Activated CD8-positive, alpha-beta memory T cell treated with anti-CD3 and anti-CD28 coated beads, Interleukin-2, amount 50 U/mL, for 48 hours (primary cell): ENCODE measurements at places on chromosomes 6 and 20.

- no peak for DNase-seq
Observed at GRCh38 chr20:9119776-9120175, 50.9 kb downstream of the PLCB4 start.

DNA sequence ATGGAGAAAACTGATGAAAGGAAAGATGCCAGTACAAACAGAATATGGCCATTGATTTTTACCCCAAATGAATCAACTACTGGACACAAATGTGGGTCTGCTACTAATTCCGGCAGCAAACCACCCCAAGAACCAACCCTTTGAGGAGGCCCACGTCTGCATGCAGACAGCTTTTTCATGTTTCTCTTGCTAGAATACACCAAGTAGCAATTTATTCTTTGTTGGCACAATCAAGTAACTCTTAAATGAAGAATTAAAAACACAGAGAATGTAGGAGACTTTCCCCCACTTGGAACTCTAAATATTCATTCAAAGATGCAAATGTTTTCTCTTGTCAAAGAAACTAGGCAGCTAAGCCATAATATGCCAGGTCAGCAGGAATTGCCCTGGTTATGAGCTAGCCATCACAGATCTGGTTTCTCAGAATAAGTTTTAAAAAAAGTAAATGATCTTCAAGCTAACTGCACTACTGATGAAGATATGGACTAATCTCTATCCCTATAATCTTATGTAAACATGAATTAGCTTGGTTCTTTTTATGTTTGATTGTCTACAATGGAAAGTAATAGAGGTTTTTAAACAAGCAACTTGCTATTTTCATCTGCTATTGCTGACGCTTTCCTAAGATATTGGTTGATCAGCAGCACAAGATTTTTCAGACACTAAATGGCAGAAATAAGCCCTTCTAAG, 163.1 kb upstream of the THEMIS start:
- DNase-seq = no peak

GRCh38 chr6:44054721-44055559, 72.3 kb downstream of the MRPL14 start:
- DNase-seq = no peak

DNA sequence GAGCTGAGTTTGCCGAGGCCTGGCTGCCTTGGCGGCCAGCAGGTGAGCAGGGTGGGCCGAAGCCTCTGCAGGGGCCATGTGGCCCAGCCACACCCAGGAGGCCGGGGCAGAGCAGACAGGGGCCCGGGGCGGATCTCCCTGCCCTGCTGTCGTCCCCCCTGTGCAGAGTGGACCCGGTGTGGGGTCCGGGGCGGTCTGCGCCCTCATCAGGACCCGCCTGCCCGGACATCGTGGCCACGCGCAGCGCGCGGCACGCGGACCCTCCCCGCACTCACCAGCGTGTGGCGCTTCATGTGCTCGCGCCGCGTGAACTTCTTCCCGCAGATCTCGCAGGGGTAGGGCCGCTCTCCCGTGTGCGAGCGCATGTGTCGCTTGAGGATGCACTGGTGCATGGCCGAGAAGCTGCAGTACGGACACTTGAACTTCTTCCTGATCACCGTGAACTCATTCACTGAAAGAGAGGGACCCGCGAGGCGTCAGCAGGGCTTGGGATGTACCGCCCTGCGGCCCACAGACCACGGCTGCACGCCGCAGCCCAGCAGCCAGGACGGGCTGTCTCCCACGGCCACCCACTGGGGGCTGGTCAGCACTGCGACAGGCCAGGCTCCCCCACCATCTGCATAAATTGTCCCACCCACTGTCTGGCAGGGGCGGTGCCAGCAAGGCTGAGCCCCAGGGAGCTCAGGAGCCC, 13.0 kb downstream of the SLC2A4RG start:
- DNase-seq = no peak

DNA sequence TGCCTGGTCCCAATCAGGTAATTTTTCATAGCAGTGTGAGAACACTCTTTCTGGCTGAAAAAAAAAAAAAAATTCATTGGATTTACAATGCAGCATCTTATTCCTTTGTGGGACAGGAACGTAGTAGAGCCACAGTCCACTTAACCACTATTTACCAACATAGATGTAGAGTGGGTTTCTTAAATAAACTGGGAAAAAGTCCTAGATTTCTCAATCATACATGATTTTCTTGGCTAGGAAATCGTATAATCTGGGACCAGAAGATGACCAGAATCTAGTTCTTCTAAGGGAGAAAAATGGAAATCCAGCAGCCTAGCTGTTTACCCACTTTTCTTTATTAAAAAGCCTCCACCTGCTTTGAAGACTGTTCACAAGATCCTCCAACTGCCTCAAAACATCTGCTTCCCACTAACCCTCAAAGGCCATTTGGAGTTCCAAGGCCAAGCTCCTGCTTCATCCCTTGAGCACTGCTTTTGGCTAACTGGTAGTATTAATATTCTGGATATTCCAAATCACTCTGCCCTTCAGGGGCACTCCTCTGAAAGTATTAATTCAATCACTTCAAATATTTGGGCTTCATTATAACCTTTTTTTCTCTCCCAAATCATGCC, 70.4 kb downstream of the FYN start:
- no peak for DNase-seq

DNA sequence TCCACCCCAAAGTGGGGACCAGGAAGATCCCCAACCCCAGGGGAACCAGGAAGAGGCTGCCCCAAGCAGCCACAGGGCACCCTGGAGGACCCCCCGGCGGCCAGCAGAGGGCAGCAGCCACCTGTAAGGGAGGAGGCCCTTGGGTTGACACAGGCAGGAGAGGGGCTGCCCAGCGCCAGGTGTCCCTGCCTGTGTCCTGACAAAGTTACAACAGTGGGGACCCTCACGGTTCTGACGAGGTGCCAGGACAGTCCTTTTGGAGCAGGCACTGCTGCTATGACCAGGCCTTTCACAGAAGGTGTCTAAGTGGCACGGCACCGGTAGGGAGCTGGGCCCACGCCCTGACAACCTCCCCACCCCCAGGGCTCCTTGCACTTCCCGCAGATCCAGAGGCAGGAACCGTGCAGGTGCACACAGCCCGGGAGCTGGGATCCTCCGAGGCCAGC, 176.7 kb downstream of the BMP7 start:
- DNase-seq = peak; percentile 88

DNA sequence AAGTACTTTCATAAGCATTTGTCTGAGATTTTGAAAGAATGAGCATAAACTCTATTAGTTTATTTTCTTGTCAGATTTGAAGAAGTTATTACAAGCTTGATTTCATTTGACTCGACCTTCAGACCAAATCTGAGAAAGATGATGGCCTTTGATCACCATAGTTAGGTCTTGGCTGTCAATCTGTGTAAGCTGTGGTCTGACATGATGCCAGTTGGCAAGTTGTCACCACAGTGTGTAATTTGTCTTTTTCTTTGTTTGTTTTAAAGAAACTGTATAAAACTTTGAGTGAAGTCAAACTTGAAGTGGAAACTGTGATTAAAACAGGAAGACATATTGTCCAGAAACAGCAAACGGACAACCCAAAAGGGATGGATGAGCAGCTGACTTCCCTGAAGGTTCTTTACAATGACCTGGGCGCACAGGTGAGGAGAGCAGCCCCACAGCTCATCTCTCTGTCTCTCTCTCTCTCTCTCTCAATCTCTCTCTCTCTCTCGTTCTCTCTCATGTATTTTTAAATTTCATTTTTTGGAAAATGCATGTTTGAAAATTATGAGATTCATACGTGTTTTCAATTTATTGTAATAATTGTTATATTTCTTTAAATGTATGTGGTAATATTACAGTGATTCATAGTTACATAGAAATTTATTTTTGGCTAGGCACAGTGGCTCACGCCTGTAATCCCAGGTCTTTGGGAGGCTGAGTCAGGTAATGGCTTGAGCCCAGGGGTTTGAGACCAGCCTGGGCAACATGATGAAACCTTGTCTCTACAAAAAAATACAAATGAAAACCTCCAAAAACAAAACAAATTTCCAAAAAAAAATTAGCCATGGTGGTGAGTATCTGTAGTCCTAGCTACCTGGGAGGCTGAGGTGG, 208.1 kb downstream of the UTRN start:
- DNase-seq = no peak

GRCh38 chr6:1820165-1820564, 210.4 kb downstream of the FOXC1 start:
- DNase-seq = no peak

DNA sequence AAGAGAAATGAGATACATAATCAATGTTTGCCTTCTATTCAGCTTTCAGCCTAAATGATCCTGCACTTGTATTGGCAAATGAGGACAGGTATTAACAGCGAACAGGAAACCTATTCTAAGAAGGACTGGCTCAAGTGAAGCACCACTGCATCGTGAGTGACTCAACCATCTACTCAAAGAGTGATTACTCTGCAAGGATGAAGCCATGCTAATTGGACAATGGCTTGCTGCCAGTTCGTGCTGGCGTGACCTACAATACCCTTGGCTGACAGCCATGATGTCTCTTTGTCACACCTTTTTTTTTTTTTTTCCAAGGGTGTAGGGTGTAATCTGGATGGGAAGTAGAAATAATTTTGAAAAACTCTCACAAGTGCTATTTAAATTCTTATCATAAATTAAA, 104.9 kb downstream of the GJA10 start:
- no peak for DNase-seq

- DNase-seq = peak; percentile 73
Observed at GRCh38 chr6:16319813-16320532, 81.6 kb downstream of the GMPR start.

- DNase-seq = no peak
Observed at GRCh38 chr6:259901-260508, 32.3 kb upstream of the DUSP22 start.

GRCh38 chr6:119312875-119313338, 36.7 kb downstream of the MAN1A1 start:
- DNase-seq = no peak

GRCh38 chr6:110181131-110182030, 1.2 kb downstream of the CDC40 start:
- no peak for DNase-seq

DNA sequence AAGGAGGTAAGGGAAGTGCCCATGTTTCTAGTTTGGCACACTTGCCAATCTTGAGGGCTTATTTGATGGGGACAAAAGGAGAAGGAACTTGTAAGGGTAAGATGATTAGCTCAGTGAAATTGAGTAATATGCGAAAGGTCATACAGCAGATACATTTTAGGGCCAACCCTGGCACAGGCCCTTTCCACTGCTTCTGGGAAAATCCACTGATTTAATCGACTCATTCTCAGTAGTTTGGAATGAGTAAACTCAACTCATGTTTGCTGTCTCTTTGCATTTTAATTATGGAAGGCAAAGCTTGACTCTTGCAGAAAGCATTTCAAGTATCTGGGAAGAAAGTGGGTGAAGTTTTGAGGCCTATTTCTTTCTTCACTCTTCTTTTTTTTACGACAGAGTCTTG, 20.0 kb downstream of the PHF20 start:
- DNase-seq = no peak

DNA sequence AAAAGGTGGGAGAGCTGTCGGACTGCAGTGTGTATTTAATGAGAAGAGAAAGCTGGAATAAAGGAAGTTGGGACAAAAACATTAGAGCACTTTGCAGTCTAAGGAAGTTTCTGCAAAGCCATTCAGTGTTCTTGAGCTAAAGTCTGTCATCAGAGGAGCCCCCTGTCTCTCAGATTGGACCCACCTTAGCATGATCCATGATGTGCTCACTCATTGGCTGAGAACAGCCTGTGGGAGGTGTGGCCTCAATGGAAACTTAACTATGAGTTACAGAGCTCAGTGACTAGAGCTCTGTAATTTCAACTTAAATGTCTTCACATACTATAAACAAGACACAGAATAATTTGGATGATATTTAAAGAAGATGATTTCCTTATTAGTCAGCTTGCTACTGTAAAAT, 437.0 kb downstream of the BTBD3 start:
- DNase-seq = no peak

DNA sequence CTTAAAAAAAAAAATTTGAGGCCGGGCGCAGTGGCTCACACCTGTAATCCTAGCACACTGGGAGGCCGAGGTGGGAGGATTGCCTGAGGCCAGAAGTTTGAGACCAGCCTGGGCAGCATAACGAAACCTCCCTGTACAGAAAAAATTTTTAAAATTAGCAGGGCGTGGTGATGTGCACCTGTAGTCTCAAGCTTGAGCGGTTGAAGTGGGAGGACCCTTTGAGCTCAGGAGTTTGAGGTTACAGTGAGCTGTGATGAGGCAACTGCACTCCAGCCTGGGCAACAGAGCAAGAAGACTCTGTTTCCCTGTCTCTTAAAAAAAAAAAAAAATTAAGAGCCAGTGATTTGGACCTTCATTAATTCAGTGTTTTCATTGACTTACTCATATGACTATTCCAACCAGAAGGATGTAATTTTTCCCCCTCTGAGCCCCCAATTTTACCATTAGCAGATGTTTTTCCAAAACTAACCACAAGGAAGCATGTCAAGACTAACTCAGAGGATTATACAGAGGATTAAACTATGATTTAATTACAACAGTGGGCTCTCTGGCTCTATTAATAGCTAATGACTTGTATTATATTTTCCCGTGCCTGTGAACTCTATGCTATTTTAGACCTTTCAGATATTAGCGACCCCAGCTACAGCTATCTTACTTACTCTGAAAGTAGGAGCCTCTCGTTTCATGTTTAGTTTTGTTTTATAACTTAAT, 75.1 kb downstream of the ARID1B start:
- no peak for DNase-seq

DNA sequence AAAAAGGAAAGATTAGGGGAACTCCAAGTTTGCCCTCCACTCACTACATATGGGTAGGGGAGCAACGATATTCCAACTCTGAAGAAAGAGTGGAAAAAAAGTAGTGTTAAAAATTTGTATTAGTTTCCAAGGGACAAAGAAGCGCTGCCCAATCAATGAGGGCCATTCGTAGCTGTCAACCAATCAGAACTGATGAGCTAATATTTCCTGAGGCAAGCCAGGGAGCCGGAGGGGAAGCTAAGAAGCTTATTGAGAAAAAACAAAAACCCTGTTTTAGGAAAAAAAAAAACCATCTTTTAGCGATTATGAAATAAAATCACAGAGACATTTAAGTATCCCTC, 59.5 kb downstream of the TRIM38 start:
- no peak for DNase-seq

DNA sequence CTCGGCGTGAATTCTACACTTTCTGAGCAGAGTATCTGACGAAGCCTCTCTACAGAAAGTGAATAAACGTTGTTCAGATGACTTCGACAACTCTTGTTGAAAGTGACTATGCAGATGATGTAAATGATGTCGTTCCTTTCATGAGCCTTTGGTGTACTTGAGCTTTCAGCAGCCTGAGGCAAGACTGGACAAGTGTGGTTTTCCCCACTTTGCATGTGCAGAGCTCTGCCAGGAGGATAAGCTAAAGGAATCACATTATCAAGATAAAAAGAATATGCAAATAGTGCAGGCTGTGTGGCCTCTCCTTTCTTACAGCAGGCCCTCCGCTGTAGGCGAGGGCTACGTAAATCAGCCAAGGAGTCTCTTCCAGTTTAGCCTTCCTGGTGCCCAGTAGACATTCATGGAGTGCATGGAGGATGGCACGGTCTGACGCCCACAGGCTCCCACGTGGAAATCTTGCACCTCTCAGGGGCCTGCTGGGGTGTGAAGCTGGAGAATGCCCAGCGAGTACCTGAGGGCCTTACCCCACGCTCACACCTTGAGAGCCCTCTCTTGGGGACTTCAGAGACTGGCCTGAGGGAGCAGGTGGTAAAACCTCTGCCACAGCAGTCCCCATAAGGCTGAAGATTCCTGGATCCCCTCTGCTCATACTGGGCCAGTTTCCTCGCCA, 54.9 kb downstream of the RPP40 start:
- peak; percentile 22 for DNase-seq
